ENCODE measurements at places on chromosomes 6 and 20.
A peak's percentile ranks its signal among the peaks of the same experiment; 100 is the strongest.

DNA sequence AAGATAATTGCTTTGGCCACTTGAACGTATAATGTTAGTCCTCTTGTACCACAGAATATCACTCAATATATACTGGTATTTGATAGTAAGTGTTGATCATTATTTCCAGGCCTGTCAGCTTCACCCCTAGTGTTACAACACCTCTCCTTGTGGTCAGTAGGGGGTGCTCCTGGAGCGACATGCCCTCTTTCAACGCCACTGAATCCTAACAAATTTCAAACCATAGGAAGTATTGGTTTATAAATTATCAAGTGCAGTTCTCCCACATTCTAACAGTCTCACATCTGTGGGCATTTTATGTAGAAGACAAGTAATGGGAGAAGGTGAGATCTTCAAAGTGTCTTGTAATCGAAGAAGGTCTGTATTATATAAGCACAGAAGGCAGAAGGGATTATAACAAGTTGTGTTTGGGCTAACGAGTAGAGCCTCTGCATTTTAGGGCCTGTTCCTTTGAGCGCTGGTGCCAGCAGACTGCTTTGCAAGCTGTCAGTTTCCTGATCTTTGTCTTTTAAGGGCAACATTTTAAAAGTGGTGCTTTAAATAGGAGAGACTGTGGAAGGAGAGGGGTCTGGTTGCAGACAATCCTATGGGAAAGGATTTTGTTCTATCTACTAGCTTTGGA lies 57.1 kb upstream of the CEP162 start:
- DNase-seq: peak; percentile 32

DNA sequence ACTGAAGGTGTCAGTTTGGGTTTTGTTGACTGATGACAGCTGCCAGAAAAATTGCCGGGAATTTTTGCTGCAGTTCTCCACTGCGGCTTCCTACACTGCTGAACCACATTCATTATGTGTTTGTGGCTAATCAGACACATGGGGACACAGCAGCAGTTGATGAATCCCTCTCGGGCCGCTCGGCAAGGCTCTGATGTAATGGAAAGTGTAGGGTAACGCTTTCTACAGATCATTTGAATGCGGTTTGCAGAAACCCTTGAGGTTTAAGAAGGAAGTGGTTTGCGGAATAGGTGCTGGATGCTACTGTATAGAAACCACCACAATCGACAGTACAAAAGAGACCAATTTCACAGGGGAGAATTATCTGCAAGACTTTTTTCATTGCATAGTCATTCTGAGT lies 138.7 kb upstream of the SASH1 start:
- no peak for DNase-seq

GRCh38 chr6:50333696-50334095 lies 284.0 kb upstream of the DEFB112 start:
- DNase-seq: no peak

GRCh38 chr6:113598786-113599185 lies 258.4 kb upstream of the MARCKS start:
- DNase-seq: no peak

Measured in HuH-7 (cell line).